ENCODE measurements at places on chromosomes 6 and 20.
A peak's percentile ranks its signal among the peaks of the same experiment; 100 is the strongest.

DNA sequence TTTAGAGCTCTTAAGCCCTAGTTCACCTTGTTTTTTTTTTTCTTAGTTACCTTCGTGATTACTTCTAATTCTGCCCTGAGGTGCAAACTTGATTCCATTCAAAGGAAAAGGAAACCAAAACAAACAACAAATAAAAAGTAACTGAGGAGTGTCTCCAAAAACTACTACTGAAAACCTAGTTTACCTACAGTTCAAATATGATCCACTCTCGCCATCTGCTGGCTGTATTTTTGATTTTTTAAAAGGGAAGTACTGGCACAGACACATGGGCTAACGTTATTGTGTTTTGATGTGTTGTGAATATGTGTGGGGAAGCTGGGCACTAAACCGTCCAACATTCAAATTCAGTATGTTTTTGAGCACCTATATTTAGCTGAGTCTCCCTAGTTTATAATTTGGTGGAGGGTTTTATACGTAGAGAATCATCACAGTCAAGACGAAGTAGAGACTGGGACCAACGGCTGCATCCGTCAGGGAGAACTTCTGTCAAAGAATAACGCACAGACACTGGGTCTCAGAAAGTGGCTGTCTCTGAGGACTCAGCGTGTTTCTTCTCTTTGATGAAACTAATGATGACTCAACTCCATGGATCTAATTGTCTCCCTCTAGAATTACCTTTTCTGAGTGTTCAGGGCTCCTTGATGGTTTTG is 373.5 kb upstream of the BTBD3 start:
- DNase-seq = peak; percentile 22

GRCh38 chr20:23126281-23127061 is 40.3 kb upstream of the CD93 start:
- DNase-seq = no peak

DNA sequence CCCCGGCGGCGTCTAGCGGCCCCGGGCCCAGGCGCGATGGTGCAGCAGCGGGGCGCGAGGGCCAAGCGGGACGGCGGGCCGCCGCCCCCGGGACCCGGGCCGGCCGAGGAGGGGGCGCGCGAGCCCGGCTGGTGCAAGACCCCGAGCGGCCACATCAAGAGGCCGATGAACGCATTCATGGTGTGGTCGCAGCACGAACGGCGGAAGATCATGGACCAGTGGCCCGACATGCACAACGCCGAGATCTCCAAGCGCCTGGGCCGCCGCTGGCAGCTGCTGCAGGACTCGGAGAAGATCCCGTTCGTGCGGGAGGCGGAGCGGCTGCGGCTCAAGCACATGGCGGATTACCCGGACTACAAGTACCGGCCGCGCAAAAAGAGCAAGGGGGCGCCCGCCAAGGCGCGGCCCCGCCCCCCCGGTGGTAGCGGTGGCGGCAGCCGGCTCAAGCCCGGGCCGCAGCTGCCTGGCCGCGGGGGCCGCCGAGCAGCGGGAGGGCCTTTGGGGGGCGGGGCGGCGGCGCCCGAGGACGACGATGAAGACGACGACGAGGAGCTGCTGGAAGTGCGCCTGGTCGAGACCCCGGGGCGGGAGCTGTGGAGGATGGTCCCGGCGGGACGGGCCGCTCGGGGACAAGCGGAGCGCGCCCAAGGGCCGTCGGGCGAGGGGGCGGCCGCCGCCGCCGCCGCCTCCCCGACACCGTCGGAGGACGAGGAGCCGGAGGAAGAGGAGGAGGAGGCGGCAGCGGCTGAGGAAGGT is 715 bp downstream of the SOX12 start:
- peak; percentile 7 for DNase-seq

DNA sequence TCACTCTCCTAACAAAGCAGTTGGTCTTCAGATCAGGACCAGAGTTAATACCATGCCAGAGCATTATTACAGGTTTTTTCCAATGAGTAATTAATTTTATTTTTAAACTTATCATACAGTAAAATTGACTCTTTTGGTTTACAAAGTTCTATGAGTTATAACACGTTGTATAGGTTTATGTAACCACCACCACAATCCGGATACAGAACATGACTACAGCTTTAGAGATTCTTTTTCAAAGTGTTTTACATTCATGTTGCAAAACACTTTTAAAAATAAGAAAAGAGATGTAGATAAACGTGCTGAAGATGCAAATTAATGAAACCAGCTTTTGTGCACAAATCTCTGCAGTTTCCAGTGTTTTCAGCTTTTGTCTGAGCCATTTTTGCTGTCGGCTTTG is 1.5 kb upstream of the TPBG start:
- no peak for DNase-seq

GRCh38 chr6:84665401-84665800 is 99.0 kb downstream of the TBX18 start:
- DNase-seq = peak; percentile 28

DNA sequence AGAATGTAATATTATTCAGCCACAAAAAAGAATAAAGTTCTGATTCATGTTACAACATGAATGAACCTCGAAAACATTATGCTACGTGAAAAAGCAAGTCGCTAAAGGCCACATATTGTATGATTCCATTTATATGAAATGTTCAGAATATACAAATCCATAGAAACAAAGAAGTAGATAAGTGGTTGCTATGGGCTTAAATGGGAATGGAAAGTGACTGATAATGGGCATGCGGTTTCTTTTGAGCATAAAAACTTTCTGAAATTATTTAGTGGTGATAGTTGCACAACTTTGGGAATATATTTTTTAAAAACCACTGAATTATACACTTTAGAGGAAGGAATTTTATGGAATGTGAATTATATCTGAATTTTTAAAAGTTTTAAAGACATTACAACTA is 33.4 kb upstream of the TCP11 start:
- no peak for DNase-seq

DNA sequence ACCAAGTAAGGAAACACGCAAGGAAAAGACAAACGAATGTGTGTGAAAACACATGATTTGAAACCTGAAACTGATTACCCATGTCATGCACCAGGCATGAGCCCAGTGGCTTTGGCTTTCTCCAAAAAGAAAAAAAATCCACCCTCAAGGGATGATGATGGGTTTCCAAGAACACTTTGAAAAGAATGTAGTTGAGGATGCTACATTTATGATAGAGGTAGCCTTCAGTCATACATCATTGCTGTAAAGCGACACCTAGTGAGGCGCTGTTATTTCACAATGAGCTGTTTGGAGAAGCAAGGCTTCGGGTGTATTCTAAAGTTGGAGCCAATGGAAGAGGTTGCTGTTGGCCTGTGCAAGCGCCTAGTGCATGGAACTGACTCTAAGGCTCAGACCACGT is 124.9 kb downstream of the SCML4 start:
- DNase-seq = no peak

DNA sequence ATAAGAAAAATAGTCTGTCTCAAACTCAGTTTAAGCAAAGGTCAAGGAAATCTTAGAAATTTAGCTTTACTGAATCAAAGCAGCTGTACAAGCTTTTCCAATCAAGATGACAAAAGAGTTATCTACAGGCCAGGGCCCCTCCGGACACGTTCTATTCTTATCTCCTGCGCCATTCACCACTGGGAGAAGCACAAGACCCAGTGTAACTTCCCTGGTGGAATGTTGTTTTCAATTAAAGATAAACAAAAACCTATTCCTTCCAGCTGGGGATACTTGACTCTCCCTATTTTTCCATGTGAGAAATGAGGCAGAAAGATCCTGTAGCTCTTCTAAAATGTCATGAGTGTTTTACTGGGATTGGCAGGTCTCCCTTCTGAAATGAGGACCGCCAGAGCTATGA is 123.3 kb downstream of the TBX18 start:
- peak; percentile 30 for DNase-seq

All from NCI-H226 (cell line).